ENCODE measurements at places on chromosomes 13 and 19.

DNA sequence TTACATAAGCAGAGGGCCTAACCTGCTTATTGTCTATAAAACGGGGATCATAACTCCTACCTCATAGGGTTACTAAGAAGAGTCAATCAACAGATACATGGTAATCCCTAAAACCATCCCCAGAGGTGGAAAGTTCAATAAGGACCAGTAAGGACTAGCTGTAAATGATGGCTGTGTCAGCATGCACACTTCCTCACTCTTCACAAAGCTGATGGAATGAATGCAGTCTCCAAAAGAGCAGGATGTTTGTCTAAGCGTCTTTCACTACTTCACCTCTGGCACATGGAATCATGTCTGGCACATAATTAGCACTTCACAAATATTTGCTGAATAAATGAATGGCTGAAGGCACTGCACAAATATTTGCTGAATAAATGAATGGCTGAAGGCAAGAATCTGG, 134.2 kb downstream of the MIPEP start:
- no peak for DNase-seq

- DNase-seq: no peak
Observed at GRCh38 chr13:69980799-69981198, 126.8 kb upstream of the ATXN8OS start.

DNA sequence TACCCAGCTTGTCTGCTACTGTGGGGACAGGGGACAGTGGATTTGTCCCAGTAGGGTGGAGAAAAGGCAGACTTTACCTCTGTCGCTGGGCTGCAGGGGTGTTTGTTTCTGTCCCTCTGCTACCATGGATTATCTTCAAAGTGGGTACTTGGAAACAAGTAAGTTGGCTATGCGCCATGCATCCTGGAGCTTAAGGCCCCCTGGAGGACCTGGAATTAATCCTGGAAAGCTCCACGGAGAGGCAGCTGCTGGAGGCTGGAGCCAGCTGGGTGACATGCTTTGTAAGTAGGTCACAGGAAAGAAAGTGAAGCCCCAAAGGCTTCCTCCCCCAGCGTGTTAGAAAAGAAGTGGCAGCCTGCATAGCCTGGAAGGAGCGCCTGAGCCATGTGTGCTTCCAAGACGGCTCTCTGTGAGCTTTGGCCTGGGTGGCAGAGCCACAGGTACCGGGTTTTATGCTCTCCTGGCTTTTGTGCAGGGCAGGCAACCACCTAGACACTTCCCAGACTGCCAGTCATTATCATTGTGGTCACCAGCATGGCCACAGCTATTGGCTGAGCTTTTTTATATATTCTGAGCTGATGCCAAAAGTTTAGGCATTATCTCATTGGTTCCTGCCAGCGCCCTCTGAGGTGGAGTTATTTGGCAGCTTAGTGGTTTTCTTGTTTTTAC, 9.5 kb downstream of the B3GLCT start:
- no peak for DNase-seq

DNA sequence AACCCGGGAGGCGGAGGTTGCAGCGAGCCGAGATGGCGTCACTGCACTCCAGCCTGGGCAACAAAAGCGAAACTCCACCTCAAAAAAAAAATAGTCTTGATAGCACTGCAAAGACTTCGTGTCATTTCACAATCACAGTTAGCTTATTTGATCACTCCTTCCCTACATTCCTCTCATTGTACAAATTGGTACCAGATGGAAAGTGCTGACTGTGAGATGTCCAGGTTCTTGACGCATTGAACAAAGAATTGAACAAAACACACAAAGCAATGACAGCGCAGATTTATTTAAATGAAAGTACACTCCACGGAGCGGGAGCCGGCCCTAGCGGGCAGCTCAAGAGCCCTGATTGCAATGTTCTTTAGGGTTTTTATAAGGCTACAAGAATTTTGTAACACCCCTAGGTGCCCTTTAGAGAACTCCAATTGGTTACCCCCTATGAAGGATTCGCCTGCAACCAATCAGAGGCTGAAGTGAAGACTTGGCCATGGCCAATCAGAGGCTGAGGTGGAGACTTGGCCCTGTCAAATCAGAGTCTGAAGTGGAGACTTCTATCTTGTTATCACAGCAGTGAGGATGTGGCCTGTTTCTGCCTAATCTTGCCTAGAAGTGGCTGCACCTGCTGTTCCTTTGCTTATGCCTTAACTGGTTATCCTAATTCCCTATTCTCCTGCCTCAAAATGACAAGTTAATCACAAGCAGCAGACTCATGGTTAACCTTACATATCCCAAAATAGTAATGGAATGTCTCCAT, 16.7 kb downstream of the ZNF556 start:
- no peak for DNase-seq

DNA sequence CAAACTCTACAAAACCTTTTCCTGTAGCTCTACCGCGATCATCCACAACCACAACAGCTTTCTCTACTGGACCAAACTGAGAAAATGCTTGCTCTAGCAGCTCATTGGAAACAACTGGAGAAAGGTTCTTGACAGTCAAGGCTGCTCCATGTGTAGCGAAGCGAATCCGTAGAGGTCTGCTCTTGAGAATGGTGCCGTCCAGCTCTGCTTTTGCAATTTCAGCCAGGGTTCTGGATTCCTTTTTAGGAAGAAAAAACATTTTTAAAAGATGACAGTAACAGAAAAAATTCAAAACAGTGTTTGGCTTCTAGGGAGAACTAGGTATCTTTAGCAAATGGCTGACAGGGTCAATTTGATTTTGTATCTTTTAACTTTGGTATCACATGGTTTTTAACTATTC, 10.4 kb downstream of the PSPC1 start:
- DNase-seq: no peak

- no peak for DNase-seq
Observed at GRCh38 chr19:35510626-35510964, 2.9 kb downstream of the DMKN start.

DNA sequence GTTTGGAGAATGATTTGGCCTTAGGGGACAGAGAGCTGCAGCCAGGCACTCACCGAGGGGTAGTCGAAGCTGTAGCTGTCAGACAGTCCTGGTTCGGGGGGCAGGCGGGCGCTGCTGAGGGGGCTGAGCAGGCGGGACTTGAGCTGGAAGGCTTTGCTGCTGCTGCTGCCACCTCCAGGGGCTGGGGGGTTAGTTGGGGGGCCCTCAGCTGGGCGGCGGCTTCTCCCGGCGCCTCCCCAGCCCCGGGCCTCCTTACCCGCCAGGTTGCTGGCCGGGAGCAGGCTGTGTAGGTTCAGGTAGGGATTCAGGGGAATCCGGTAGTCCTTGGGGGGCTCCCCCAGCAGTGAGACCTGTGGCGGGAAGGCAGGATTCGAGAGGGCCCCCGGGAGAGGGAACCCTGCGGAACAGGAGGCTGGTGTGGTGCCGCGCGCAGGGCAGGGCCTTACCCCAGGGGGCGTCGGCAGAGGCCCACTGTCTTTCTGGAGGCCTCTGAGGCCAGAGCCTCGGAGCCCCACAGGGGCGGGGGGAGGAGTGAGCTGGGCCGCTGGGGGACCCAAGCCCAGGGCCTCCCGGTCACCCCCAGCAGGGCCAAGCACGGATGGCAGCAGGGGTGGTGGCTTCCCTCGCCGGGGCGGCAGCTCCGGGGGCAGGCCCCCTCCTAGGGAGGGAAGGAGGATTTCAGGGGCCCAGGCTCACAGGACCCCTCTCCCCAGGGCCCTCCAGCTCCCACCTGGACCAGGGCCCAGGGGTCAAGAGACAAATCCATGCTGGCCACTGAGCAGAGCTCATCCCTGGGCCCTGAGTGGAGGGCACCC, 5.0 kb upstream of the FDX2 start:
- no peak for DNase-seq

GRCh38 chr19:41877916-41878905, 1.1 kb downstream of the CD79A start:
- no peak for DNase-seq

DNA sequence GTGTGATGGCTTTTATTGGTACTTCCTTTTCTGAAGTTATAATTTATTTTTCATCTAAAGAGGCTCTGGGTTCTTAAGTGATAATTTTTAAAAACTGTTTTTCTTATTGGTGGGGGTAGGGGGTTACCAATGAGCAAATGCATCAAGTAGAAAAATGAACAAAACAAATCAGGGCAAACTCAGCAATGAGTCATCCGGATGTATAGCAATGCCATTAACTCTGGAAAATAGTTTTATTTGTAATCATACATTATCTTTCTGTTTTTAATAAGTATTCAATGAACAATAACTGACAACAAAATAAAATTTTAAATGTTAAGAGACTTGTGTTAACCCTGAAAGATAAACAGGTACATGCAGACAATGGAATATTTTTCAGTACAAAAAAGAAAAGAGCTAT, 67.6 kb downstream of the UFM1 start:
- no peak for DNase-seq

DNA sequence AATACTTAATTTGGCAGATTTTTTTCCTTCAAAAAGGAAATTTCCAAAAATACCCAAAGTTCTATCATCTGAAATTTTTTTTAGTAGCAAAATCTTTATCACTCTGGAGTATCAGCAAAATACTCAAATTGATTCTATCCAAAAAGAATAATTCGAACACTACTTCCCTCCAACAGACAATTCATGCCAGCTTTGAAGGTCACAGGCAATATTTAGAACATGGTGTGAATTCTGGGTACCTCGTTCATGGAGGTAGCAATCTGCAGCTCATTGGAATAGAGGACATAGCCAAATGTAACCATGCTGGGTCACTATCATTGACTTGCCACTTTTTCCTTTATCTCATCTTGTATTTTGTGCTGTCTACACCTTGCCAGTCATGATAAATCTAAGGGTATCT, 119.8 kb downstream of the STARD13 start:
- DNase-seq: no peak

DNA sequence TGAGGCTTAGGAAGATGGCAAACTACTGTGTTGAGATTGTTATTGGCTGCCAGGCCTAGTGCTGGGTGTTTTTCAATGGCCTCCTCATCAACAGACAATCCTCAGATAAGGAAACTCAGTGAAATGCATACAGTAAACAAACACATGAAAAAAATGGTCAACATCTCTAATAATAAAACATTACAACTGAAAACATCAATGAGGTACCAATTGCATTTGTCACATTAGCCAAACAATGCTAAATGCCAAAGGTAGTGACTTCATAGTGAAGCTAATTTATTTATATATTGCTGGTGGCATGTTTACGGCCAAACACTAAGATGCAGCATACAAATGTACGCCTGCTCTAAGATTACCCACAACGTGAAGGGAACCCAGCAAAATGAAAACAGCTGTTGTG, 224.0 kb upstream of the UBL3 start:
- no peak for DNase-seq

DNA sequence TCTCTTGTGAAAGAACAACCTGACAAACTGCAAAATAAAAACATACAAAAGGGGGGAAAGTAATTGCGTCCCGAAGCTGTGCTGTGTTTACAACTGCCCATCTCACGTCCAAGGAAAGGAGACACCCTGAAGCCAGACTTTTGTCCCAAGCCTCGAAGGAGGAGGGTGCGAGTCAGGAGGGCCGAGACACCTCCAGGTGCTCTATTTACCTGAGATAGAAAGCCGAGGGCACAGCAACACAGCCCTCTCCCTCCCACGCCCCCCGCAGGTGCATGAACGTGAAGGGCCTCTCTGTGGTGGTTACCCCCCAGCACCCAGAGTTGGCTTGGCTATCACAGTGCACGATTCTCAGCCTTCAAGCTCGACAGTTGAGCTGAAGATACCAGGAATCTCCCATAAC, 33.2 kb downstream of the NLRP13 start:
- no peak for DNase-seq

DNA sequence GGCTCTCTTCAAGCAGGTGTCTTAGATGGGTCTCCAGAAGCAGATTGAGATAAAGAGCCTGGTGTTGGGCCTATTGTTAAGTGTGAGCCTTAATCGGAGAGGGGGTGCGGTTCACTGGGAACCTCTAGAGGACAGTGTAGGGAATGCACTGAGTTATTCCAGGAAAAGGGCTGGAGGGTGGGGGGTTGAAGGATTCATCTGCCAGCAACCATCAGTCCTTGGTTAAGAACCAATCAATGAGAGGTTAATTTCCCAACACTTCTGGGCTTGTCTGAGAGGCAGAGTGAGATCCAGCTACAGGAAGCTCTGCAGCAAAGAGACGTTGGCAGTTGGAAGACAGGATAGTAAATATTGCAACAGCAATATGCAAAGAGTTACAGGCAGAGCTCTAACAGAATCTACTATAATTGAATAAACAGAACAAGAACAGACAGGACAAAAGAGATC, 28.7 kb downstream of the CYP4F2 start:
- DNase-seq: no peak

DNA sequence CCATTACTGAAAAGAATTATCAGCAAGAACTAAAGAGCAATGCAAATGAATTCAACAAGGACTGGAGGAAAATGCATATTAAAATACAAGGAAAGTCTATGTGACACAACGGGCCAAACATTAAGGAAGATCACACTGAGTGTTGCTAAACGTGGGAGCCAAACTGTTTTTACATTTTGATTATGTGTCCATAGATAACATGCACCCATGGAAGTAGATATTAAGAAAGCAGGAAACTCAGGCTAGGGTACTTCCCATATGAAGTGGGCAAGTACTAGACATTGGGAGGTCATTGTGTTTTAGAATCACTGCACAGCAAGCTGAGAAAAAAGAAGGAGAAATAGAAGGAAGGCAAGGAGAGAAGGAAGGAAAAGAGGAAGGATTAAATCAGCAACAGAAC, 161.8 kb downstream of the KCTD12 start:
- no peak for DNase-seq

GRCh38 chr19:44708940-44709339, 10.0 kb downstream of the CEACAM16 start:
- no peak for DNase-seq

GRCh38 chr13:107035778-107036177, 467.8 kb upstream of the ARGLU1 start:
- DNase-seq: no peak

DNA sequence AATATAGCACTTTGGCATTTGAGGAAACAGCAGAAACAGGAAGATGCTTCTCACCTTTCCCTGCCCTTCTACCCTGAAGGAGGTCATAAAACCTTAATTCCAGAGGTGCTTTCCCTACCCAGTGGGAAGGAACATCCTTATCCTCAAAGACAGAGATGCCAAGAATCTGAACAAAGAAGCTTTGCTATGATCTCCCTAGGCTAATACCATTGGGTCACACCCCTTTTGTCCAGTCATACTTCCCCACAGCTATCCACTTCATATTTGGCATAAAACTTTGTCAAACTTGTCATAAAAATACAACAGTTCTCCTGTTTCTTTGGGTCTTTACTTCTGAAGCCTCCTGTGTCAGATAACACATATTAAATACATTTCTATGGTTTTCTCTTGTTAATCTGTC, 21.7 kb upstream of the RXFP2 start:
- DNase-seq: no peak

- no peak for DNase-seq
Observed at GRCh38 chr13:37357548-37357947, 241.0 kb downstream of the POSTN start.

- DNase-seq: no peak
Observed at GRCh38 chr19:50313812-50314536, 15.2 kb downstream of the KCNC3 start.

GRCh38 chr19:45947926-45948325, 25.7 kb downstream of the NOVA2 start:
- no peak for DNase-seq

GRCh38 chr19:50567882-50568727, at the start of gene LRRC4B:
LRRC4B (minus strand) TSS chr19:50568435; CDS start chr19:50548838, 19,597 bp downstream.
- no peak for DNase-seq

All from GM12864 (cell line).